Articular chondrocyte of knee joint (primary cell): ENCODE measurements at places on chromosomes 13 and 19. TPM values are rescaled to one million over a fixed set of nuclear protein-coding genes. Genes with fewer than 3 reads are reported as not detected.

PALM3 gene
- total RNA-seq: under 0.01 TPM in 2 replicates

ATP7B gene
- 1.8 and 1.9 TPM in 2 replicates for total RNA-seq

ATP4B gene
- not detected in 2 replicates for total RNA-seq

FBXO17 gene
- 28.4 and 30.3 TPM in 2 replicates for total RNA-seq

CBLC gene
- not detected in 2 replicates for total RNA-seq
